ENCODE measurements at places on chromosomes 5 and 9. TPM values are rescaled to one million over a fixed set of nuclear protein-coding genes. Genes with fewer than 3 reads are reported as not detected.

DNA sequence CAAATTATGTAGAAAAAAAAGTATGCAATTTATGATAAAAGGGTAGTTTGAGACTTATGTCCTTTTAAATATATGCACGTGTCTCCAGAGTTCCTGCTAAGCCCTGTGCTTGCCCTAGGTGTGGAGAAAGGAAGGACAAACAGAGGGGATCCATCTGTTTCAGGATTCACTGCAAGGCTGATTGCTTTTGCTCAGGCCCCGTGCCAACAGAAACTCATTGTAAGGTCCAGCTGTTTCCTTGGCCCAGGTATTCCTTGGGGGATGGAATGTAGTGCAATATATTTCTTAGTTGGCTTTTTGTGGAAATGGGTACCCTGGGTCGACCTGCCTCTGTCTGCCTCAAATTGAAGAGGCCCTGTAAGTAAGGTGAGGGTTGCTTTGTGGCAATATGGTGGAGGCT is 268.6 kb upstream of the CLINT1 start:
- no peak for DNase-seq

DNA sequence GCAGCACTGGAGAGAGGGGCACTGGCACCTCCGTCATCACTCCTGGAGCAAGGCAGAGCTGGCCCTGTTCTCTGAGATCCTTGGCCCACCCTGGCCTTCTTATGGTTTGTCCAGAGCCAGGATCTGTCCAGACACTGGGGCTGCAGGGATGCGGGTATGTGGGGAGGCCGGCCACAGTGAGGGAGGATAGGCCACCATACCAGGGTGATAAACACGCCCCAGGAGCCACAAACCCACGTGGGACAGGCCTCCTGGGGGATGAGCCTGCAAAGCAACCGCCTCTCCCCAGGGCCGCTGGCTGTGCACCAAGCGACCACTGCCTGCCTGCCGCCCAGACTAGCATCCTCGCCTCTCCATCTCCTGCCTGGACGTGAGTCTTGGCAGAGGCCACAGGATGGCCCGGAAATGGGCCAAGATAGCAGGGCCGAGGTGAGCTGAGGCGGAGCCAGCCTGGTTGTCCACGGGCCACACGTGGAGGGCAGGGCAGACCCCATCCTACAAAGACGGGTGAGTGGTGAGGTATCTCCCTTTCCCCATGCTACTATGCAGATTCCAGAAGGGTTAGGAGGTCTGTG is 4.5 kb downstream of the OBP2A start:
- DNase-seq: no peak

GRCh38 chr5:107545486-107545885 is 125.3 kb downstream of the EFNA5 start:
- DNase-seq: no peak

GRCh38 chr5:103569313-103570060 is 6.9 kb upstream of the NUDT12 start:
- no peak for DNase-seq

DNA sequence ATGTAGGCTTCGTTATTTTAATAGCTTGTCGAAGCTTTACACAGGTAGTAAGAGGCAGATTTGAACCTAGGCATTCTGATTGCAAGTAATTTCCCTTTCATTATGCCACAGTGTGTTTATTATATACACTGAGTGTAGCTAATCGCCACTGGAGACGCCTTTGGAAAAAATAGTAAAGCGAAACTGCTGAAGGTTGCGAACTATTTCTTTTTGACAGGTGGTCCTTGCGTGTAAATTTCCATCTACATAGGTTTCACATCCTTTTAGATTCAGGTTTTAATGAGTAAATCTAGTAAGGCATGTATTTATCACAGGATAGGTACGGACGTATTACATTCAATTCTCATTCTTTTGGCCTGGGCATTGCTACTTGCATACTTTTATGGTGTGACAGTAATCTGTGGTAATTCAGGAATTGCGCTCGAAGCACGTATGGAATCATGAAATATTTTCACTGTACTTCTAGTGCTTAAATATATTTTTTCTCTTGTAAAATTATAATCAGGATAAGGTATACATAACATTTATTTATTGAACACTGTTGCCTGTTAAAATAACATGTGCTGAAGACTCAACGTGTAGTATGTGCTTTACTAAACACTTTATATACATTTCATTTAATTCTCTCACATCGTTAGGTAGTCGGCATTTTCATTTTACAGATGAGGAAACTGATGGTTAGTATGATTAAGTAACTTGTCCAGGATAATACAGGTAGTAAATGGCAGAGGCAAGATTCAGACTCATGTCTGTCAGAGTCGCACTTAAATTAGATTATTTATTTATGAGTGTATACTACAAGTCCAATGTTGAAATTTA is 1.8 kb downstream of the MARCHF6 start:
- no peak for DNase-seq

LHX3 gene
- total RNA-seq: not detected

PHF24 gene
- total RNA-seq: 0.10 TPM

DNA sequence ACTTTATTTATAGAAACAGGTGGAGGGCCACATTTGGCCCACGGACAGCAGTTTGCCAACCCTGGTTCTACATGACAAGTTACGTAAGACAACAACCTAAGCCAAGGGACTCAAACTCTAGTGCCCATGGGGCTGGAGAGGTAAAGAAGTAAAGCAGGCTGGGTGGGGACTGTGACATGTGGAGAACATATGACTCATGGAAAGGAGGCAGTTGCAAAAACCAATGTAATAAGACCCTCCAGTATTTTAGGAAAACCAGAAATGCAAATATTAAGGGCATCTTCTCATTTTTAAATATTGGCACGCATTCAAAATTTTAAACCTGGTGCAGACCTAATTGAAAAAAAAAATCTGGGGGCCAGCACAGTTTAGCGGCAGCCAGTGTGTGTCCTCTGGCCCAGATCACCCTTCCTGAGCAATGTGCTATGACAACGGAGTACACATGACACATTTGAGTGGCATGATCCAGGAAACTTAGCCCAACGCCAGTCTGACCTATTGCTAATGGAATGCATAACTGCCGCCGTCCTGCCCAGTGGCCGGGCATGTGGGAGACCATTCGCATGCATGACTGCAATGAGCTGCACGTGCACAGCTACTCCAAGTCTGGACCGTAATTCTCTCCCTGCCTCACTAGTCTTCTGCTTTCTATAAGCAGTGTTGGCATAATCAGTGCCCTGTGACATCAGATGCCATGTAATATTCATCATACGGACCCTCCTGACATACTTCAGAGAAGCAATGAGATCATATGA is 97.2 kb downstream of the SH3TC2 start:
- DNase-seq: peak; percentile 83

- DNase-seq: no peak
Observed at GRCh38 chr5:54148067-54148845, 162.1 kb downstream of the ARL15 start.

All from left ventricle myocardium superior (tissue), 1 donor.